ENCODE measurements at places on chromosomes 11 and 22.

GRCh38 chr11:1303126-1303821 lies 6.2 kb downstream of the TOLLIP start:
- DNase-seq, result no peak

DNA sequence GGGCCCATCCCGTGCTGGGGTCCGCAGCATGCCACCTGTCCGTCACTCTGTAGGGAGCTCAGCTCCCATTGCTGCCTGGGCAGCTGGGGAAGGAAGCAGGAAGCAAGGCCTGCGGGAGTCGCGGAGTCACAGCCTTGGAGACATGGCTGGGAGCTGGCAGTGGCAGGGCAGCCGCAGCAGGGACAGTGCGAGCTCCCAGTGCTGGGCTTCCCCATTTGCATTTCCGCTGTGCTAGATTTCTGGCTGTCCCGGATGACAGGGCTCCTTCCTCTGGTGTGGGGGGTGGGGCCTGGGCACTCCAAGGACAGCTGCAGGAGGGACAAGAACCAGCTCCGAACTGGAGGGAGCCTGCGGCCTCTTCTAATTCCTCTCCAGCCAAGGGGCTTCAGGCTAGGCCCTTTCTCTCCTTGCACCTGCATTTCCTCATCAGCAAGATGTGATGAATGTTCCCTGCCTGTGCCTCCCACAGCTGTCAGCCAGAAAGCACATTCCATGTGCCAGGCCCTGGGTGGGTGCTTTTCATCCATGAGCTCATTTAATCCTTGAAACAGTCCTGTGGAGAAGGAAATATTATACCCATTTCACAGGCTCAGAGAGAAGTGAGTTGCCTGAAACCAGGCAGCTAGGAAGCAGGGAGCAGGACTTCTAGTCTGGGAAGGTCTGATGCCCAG lies 48.0 kb downstream of the MYO7A start:
- DNase-seq, result no peak

GRCh38 chr22:41526226-41526829 lies 17.9 kb downstream of the POLR3H start:
- no peak for DNase-seq

DNA sequence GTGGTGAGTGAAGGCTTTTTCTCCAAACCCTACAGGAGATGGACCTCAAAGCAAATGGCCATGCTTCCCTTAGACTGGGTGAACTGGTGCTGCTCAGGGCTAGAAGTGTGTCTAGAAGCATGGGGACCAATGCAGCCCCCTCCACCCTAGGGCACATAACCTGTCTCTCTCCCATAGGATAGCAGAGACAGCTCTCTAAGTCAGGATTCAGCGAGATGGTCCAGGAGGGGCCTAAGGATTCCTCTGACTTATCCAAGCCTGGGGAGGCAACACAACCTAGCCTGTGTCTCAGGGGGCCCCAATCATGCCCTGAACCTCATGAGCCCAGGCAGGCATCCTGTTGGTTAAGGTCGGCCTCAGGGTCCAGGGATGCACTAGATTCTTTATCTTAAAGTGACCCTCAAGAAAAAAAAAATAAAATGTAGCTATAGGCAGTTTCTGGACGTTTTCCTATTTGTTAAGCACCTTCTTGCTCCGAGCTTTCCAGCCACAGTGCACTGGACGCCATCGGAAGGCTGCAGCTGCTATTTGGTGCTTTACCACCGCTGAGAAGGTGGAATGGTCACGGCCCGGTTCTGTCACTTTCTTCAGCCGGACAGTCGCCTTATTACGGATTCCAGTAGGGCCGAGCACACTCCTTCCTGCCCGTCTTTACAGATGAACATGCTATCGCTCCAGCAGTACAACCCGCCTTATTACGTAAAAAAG lies 5.0 kb upstream of the CCND1 start:
- DNase-seq, result no peak

- DNase-seq, result no peak
Observed at GRCh38 chr11:2862395-2863275, 22.9 kb downstream of the CDKN1C start.

DNA sequence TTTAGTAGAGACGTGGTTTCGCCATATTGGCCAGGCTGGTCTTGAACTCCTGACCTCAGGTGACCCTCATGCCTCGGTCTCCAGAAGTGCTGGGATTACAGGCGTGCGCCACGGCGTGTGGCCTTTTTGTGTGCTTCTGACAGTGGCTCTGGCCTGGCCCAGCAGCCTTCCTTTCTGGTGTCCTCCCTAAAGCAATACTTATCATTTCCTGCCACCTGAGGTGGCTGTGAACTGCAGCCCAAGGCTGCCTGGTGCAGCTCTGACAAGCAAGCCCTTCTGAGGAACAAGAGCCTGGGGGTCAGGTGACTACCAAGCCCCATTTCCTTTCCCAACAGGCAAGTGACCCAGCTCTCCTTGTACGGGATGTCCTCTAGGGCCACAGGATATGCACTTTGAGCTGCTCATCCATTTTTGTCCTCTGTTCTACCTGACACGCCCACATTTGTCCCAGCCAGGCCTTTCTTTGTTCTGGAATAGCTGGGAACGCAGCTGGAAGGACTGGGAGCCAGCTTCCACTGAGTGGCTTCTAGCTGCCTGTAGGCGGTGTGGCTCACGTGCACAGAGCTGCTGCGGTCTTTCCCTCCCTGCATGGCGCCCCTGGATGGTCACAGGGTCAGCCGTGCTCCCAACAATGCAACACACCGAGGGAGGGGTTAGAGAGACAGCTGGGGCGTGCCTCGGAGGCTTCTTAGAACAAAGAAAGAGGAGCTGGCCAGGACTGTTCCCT lies 12.3 kb upstream of the BID start:
- no peak for DNase-seq

DNA sequence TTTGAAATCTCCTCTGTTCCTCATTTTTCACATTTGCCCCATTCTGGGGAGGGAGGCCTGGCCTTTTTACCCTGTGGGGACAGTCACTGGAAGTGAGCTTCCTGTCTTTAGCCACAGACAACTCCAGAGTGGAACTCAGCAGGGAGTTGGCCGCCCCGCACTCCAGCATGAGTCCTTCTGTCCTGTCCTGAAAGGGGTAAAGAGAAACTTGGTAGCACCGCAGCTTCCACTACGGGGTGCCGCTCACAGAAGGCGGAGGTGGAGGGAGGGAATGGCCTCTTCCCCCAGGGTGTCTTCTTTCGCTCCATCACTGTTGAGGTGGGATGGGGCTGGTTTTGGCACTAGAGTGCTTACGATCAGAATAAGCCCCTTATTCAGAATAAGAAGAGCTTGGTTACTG lies 132.2 kb downstream of the ST3GAL4 start:
- no peak for DNase-seq

DNA sequence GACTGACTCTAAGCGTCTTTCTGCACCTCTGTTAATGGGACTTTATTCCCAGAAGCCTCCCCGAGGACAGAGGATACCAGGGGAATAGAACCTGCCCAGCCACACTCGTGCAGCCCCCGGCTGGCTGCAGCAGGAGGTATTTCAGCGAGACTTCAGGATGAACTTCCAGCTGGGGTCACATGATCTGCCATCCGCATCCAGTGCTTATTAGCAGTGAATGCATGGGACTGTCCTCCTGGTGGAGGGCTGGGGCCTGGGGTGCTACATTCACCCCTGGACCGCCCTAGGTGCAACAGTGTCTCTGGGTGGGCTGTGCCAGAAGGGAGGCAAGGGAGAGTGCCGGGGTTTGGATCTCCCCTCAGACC lies 1.6 kb downstream of the DUSP8 start:
- no peak for DNase-seq

DNA sequence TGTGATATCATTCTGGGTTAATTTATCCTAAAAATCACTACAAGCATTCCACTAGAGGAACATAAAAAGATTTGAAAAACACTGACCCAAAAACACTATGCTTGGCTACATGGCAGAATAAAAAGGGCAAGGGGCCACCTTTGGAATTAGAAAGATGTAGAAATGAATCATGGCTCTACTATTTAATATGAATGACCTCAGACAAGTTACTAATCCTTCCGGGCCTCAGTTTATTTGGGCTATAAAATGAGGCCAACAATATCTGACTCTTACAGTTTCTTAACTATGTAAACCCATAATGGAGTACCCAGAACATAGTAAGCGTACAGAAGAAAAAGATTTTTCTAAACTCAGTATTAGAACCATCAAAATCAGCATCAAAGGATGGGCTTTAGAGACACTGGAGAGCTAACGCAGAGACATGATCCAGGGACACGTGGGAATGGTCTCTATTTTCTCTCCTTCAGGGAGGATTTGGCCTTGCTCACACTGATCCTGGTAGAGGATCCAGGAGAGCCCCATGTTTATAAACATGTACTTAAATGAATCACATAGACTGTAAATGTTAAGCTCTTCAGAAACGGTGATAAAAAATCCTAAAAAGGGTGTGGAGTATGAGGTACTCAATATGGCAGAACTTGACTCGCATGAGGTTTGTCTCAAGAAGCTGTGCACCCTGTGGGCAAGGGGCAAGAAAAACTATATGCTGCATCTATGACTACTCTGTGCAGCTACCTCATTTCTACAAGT lies 288.4 kb upstream of the PITPNB start:
- DNase-seq, result no peak

GRCh38 chr11:65859812-65860277 lies 388 bp upstream of the MUS81 start:
- no peak for DNase-seq

- DNase-seq, result no peak
Observed at GRCh38 chr11:64097468-64098317, 62.0 kb downstream of the FLRT1 start.

- no peak for DNase-seq
Observed at GRCh38 chr22:21624120-21624879, 5.5 kb downstream of the YDJC start.

- no peak for DNase-seq
Observed at GRCh38 chr22:42202669-42203068, 67.8 kb downstream of the TCF20 start.

DNA sequence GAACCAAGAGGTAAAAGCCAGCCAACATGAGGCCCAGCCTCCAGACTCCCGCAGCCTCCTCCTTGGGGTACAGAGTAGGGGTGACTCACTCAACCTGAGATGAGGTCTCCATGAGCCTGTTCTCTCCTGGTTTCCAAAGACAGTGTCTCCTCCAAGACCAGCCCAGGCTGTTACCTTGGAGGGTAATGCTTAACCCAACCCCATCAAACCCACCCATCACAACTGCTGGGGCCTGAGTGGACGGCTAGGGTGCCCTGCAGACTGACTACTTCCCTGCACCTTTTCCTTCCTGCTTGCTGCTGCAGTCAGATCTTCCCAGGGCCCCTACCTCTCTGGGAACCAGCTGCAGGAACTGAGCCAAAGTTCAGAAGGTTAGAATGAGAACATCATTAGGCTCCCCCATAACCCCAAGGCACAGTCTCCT lies 5.1 kb upstream of the NOL12 start:
- DNase-seq, result no peak

DNA sequence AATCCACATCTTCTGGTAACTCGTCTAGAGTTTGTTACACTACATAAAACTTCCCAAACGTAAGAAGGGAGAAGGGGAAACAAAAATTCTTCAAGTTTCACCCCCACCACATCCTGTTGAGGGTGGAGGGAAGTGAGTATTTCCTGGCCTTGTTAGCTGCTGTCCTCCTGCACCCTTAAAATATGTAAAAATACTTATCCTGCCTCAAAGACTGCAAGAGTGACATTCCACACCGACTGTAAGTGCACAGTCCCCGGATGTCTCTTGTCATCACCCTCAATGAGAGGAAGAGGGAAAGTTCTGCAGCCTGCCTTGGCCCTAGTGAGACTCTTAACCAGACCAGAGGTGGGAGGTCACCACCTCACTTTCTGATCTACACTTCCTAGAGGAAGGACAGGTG lies 3.3 kb downstream of the TMEM121B start:
- no peak for DNase-seq

GRCh38 chr11:49952091-49952490 lies at the start of gene OR4C13:
Gene OR4C13 (plus strand): TSS chr11:49952391. CDS start chr11:49952423, 32 bp downstream.
- no peak for DNase-seq

DNA sequence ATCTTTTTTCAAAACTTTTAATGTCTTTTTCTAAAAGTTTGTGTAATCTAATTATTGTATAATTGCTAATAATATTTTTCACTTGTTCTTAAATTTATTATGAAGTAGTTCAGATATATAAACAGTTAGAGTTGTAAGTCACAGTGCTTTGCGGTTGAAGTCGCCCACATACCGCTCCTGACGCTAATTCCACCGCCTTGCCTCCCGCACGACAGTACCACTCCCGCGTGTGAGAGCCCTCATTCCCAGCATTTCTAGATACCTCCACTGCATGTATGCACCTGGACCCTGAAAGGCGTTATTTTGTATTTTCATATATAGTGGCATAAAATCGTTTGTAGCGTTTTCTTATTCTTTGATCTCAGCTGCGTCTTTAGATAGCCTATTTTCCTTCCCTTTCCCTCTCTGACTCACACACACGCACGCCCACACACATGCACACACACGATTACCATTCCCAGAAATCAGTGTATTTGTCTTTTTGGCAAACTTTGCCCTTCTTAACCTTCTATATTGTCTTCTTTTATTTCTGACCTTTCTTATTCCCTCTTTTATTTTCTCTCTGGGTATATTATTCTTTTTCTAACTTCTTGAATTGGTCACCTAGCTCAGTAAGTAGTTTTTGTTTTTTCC lies 56.4 kb upstream of the PITPNB start:
- DNase-seq, result no peak

- no peak for DNase-seq
Observed at GRCh38 chr22:47698906-47699305, 936.5 kb downstream of the TBC1D22A start.

- DNase-seq, result no peak
Observed at GRCh38 chr22:46531581-46532175, 5.7 kb downstream of the CELSR1 start.

- DNase-seq, result no peak
Observed at GRCh38 chr22:23168391-23169042, 11.8 kb upstream of the BCR start.

- no peak for DNase-seq
Observed at GRCh38 chr11:6757373-6757967, 14.3 kb downstream of the OR2AG2 start.

DNA sequence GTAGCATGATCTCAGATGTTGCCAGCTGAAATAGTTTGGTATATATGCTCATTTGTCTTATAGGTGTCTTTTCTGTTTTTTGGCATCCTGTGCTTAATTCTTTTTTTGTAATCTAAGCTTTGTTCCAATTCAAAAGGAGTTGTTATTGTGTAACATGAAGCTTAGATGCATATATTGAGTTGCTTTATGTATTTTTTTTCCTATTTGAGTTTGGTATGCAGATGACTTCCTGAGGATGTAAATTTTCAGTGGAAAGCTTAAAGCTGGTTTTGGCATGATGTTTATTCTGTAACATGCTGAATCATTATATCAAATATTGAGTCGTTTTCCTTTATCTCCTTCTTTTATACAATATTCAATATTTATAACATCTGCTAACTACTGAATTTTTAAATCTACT lies 69.4 kb downstream of the DDX10 start:
- no peak for DNase-seq

- no peak for DNase-seq
Observed at GRCh38 chr11:107593951-107594350, 3.0 kb downstream of the ELMOD1 start.

DNA sequence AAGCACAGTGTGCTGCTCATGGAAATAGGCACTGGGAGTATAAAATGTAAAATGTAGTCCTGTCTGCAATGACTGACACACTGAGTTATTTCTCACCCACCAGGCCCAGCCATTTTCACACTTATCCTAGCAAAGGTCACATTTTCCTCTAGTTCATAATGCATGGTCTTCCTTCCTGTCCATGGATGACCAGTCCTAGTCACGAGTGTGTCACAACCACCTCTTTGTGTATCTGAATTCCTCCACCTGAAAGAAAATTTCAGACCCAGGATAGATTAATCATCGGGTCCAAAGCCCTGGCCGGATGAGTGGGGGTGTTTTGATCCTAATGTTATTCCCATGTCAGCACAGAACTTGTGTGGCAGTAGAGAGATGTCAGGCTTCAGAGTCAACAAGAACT lies at the start of gene MRGPRX4:
Gene MRGPRX4, plus strand, starts transcription at position 172 of the 400 bp plus-strand sequence. CDS start 420 bp downstream, outside the sequence.
- no peak for DNase-seq

GRCh38 chr11:6746086-6746618 lies 25.6 kb downstream of the OR2AG2 start:
- no peak for DNase-seq
